ENCODE measurements at places on chromosomes 5 and 9.

DNA sequence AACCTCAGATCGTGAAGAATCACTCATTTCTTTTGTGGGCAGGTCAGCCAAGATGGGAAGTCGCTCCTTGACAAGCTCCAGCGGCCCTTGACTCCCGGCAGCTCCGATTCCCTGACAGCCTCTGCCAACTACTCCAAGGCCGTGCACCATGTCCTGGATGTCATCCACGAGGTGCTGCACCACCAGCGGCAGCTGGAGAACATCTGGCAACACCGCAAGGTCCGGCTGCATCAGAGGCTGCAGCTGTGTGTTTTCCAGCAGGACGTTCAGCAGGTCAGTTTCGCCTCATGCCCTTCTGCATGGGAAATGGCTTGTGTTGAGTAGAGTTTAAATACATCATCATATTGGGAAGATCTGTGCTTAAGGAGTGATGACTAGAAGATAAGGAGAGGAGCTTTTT is 173.3 kb downstream of the TRIO start:
- DNase-seq = no peak

- DNase-seq = no peak
Observed at GRCh38 chr9:138040446-138041430, 163.2 kb downstream of the CACNA1B start.

GRCh38 chr9:76619640-76620039 is 144.6 kb upstream of the PCA3 start:
- DNase-seq = no peak

DNA sequence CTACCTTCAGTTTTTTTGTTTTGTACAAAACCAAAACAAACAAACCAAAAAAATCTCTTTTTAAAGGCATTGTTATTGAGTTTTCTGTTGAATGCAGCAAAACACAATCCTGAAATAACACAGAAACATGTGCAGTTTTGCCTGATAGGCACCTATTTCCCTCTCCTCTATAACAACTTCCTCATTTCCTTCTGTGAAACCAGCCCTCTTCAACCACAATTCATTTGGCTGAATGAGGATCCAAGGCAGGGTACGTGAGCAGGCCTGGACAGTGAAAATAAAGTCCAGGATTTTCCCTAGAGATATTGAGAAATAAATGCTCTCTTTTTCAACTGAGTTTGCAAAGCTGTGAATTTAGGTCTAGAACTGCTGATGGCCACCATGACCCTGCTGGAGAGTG is 134.8 kb upstream of the LARP1 start:
- DNase-seq = no peak

Measured in Panc1 (cell line).